ENCODE measurements at places on chromosomes 4 and X.

- DNase-seq: no peak
Observed at GRCh38 chrX:10098270-10098713, 58.5 kb upstream of the CLCN4 start.

- no peak for DNase-seq
Observed at GRCh38 chr4:85475631-85476233, 782 bp downstream of the ARHGAP24 start.

DNA sequence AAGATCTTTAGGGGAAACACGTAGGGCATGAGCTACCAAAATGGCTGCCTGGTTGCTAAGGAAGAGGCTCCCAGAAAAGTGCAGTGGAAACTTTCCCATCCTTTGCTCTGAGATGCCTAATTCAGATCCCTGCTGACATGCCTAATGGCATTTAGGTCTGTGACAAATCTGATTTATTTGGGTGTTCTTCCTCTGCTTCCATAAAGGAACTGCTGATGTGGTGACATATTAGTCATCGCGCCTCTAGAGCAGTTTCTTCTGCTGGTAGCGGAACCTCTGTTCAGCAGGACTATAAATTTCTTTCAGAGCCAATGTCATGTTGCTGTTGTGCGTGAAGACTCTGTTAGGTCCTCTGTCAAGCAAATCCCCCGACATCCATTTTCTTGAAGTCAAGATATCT is 310.0 kb downstream of the PDHA2 start:
- no peak for DNase-seq

GRCh38 chr4:8110071-8110986 is 48.3 kb downstream of the ABLIM2 start:
- peak; percentile 26 for DNase-seq

GRCh38 chr4:172996571-172997216 is 171.9 kb upstream of the GALNT7 start:
- DNase-seq: no peak

DNA sequence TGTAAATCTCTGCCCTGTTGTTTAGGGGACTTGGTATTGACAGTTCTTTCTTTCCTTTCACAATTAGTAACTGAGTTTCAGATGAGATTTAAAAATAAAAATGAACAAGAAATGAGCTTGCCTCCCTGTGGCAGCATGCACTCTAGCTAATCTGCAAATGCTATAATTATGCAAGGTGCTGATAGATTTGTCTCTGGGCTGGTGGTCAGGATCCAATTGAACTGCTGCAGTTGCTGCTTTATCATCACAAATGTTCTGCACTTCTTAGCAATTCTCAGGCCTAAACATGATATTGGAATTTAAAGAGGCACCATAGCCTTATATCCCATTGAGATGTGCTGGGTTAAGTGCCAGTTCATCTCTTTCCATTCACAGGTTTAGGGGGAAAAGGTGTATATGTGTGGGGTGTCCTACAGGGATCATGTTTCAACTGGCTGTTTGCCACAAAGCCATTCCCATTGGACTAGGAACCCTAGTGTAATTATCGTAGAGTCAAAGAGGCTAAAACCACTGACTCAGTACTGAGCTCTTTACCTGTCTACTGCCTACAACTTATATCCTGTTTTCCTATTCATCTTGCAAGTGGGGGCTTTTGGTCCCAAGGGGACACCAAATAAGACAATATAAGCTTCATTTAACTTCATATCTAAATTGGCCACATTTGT is 260.3 kb upstream of the TEX13A start:
- no peak for DNase-seq

GRCh38 chrX:14309431-14309830 is 219.9 kb upstream of the GLRA2 start:
- DNase-seq: no peak

- no peak for DNase-seq
Observed at GRCh38 chr4:93475730-93476129, 352.8 kb upstream of the ATOH1 start.

GRCh38 chr4:81528979-81529378 is 57.3 kb upstream of the RASGEF1B start:
- DNase-seq: no peak
